ENCODE measurements at places on chromosomes 5 and 9.

- DNase-seq, result no peak
Measured at GRCh38 chr5:154997746-154998145, 15.8 kb upstream of the KIF4B start.

DNA sequence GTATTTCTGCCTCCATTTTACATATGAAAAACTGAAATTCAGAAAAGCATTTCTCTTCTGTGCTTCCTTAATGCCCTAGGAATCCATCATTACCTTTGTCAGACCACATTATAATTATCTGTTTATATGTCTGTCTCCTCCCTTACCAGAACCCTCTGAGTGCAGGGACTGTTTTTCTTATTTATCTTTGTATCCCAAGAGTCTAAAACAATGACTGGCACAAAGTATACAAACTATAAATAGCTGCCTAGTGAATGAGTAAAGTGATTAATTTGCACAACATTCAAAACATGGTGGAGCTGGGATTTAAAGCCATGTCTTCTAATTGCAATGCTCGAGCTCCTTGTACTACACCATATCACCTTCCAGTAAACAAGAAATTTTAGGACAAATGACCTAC lies 49.3 kb upstream of the HK3 start:
- no peak for DNase-seq

- no peak for DNase-seq
Measured at GRCh38 chr9:109926421-109926869, 146.4 kb downstream of the PALM2AKAP2 start.

- no peak for DNase-seq
Measured at GRCh38 chr5:174223355-174223754, 177.8 kb downstream of the NSG2 start.

DNA sequence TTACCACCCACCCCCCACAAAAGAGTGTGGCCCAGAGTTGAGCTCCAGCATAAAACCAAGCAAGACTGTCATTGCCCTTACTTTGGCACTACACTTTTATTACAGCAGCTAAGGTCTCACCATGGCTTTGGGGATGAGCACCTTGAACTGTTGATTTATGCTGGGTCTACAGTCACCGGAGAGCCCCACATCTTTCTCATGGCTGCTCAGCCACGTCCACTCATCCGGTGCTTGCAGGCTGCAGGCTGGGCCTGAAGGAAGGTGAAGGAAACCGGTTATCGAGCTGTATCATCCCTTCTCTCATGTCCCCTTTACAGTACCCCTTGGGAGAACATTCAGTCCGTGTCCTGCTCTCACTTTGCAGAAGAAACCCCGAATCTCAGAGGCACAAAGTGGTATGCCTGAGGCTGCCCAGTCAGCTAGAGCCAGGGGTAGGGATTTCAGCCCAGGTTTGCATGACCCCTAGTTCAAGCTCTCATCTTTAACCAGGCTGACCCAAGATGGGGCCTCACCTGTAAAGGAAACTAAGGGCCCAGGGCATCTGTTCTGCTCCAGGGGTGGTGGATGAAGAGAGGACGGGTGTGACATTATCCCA lies 11.6 kb downstream of the TMOD1 start:
- DNase-seq, result no peak

DNA sequence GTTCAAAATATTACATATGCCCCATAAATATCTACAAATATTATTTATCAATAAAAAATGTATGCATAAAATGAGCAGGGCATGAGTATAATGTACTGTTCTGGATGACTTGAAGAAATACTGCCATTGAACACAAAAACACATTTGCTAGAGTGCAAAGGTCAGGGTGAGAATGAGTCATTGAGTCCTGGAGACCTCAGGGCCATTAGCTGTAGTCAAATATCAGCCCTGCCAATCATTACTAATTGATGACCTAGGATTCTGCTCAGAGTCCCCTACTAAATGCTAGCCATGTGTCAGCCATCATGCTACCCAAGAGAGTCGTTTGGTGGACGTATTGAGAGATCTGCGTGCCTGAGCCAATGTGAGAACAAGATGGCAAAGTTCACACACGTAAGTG lies 80.3 kb upstream of the FAM169A start:
- DNase-seq, result no peak

Measured in stimulated activated CD8-positive, alpha-beta memory T cell treated with anti-CD3 and anti-CD28 coated beads, Interleukin-7, amount 100 ng/mL, for 1 hour (primary cell).